ENCODE measurements at places on chromosomes 5 and 9. TPM values are rescaled to one million over a fixed set of nuclear protein-coding genes. Genes with fewer than 3 reads are reported as not detected.
A peak's percentile ranks its signal among the peaks of the same experiment; 100 is the strongest.

DNA sequence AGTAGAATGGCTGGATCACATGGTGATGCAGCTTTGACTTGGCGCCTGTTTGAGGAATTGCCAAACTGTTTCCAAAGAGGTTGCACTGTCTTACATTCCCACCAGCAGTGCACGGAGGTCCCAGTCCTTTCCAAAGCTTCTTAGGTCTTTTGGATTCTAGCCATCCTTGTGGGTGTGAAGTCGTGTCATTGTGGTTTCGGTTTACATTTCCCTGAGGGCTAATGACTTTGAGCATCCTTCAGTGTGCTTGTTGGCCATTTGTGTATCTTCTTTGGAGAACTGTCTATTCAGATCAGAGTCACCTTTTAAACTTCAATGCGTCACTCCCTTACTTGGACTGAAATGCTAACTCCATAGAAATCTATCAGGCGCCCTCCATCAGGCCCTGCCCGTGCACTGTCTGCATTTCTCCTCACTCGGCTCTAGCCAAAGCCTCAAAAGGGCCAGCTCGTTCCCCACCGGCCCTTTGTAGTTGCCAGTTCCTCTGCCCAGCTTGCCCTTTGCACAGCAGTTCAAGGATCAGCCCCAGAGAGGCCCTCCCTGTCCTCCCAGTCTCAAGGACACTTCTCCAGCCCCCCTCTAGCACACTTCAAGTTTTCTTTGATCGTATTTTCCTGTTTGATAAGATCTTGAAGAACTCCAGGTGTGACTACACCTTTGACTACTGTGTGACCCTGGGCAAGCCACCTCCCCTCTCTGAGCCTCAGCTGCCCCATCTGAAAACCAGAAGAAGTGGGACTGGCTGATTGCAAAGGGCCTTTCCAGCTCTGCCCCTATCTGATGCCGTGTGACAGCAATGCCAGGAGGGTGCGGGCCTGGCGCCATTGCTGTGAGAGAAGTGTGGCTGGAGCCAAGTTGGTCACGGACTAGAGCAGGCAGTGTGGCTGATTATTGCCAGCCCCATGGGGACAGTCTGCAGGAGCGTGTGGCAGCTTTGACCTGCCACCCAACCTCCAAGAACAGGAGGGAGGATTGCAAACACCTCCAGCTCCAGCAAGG is 5.6 kb downstream of the HRH2 start:
- H3K4me1 ChIP-seq: no peaks in the 10 kb centered on the region
- no peak overlapping the region for H3K27ac ChIP-seq
- H3K27me3 ChIP-seq: peaks cover 5% of the 10 kb centered on the region
- no peaks in the 10 kb centered on the region for H3K36me3 ChIP-seq
- no peak overlapping the region for H3K4me3 ChIP-seq
- DNase-seq: no peak

MCTP1 gene
- 21.5 TPM for total RNA-seq

BDP1 gene
- total RNA-seq: 17.6 TPM

DNA sequence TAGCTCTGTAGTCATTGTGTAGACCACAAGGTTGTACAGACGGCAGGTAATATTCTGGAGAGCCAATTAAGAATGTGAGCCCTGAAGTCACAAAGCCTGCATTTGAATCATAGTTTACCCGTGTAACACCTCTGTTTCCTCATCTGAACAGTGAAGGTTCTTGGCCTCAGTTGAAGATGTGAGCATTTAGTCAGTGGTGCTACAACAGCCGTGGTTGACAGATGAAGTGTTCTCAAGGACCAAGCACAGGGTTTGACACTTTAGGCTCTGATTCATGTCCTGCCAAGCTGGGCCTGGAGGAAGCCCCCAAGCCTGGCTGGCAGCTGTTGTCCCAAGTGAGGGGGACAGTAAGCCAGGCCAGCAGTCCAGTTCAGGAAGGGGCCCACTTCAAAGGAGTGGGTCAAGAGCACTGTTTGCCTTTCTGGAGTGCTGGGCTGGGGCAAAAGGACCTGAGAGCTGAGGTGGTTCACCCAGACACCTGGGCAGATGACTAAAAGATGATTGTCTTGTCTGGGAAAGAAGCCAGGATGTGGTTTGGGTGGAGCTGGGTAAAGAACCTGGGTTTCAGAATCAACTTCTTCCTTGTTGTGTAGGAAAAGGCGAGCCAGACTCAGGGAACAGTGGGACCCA is 20.7 kb downstream of the FAXDC2 start:
- H3K27me3 ChIP-seq: no peaks in the 10 kb centered on the region
- DNase-seq: no peak
- no peak overlapping the region for H3K27ac ChIP-seq
- H3K36me3 ChIP-seq: no peaks in the 10 kb centered on the region
- H3K4me1 ChIP-seq: no peaks in the 10 kb centered on the region

DNA sequence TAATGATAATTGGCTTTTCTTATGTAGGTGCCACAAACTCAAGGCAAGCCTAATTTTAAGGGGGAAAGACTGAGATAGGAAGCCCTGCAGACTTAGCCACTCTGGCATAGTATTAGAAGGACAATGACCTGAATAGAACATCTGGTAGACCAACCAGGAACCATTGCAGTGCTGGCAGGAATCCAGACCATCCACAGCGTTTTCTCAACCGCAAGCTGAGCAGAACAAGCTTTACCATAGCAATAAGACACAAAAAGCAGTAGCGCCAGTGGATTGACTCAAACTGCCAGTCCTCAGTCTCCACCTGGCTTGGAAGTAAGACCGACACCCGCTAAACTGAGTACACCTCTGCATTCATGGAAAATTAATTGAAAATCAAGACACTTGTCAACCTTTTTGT is 141.3 kb upstream of the LPAR1 start:
- H3K36me3 ChIP-seq: no peaks in the 10 kb centered on the region
- DNase-seq: peak; percentile 16
- no peak overlapping the region for H3K27ac ChIP-seq
- H3K4me3 ChIP-seq: no peak overlapping the region
- H3K27me3 ChIP-seq: no peaks in the 10 kb centered on the region

DNA sequence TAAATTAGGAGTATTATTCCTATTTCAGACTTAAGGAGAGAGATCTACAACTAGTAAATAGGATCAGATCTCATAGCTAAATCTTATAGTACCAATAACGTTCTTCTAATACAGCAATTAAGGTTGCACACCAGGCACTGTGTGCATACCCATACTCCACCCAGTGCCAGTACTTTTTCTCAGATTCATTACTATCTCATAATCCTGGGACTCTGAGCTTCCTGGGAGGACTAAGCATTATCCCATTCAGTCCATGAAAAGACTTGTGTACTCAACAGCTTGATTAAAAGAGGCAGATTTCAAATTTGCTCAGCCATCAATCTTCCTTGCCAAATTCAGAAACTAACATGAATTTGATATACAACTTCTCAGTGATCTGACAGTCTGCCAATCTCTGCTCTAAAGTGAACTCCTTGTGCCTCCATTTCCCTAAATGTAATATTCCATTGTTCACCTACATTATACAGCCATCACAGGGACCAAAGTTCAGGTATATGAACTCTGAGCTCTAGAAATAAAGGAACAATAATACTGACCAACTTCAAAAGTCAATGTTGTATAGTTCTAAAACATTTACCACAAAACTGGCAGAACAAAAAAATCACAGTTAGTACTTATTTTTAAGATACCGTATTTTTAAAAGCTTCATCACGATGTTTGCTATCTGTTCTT is 7.2 kb downstream of the STRBP start:
- peaks cover 24% of the 10 kb centered on the region for H3K4me1 ChIP-seq
- H3K4me3 ChIP-seq: no peak overlapping the region
- H3K27me3 ChIP-seq: no peaks in the 10 kb centered on the region
- no peaks in the 10 kb centered on the region for H3K36me3 ChIP-seq
- DNase-seq: no peak

FOXD4L4 gene
- total RNA-seq: 0.24 TPM

DNA sequence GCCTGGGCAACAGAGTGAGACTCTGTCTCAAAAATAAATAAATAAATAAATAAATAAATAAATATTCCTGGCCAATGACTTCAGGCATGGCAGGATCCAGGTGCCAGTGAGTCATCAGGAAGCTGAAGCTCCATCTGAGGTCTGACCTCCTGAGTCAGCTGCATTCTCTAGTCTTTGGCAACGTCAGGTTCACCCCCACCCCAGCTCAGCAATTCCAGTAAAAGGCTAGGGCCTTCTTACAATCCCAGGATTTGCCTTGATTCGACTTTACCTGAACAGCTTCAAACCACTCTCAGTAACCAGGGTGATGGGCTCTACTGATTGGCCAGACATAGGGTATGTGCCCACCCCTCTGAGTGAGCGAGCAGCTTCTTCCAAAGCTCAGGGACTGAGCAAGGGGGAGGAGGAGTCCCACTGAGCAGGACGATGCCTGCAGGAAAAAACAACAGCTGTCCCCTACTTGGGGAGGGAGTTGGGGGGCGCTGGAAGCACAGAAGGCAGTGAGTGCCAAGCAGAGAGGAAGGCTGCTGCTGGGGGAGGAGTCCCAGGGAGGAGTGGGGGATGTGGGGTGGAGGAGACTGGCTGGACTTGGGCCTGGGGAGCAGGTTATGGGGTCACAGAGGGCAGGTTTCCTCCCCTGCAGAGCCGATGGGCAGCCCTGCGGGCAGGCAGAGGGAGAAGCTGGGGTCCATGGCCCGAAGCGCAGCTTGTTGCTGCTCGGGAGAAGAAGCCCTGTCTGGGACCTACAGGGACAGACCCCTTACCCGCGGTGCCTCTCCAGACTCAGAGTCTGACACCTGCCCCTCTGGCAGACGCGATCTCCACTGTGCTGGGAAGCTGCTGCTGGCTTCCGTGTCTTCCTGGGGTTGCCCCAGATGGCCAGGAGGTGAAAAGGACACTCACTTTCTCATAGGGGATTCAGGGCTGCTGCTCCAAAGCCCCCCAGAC is 25.9 kb upstream of the UNC5A start:
- H3K36me3 ChIP-seq: no peaks in the 10 kb centered on the region
- no peak for DNase-seq
- H3K4me1 ChIP-seq: no peaks in the 10 kb centered on the region
- peaks cover 2% of the 10 kb centered on the region for H3K27me3 ChIP-seq
- H3K27ac ChIP-seq: no peak overlapping the region

GRCh38 chr5:138626333-138626944 is 51.2 kb upstream of the HSPA9 start:
- no peaks in the 10 kb centered on the region for H3K36me3 ChIP-seq
- no peaks in the 10 kb centered on the region for H3K4me1 ChIP-seq
- no peaks in the 10 kb centered on the region for H3K27me3 ChIP-seq
- H3K4me3 ChIP-seq: no peak overlapping the region

- H3K36me3 ChIP-seq: no peaks in the 10 kb centered on the region
- no peaks in the 10 kb centered on the region for H3K4me1 ChIP-seq
- no peak overlapping the region for H3K27ac ChIP-seq
Measured at GRCh38 chr9:98864281-98865174, 57.1 kb downstream of the GALNT12 start.

SLC6A19 gene
- not detected for total RNA-seq

- H3K4me3 ChIP-seq: no peak overlapping the region
- no peaks in the 10 kb centered on the region for H3K4me1 ChIP-seq
- no peak for DNase-seq
- no peaks in the 10 kb centered on the region for H3K27me3 ChIP-seq
- H3K27ac ChIP-seq: no peak overlapping the region
Measured at GRCh38 chr5:127744241-127744640, 41.0 kb downstream of the CCDC192 start.
